ENCODE measurements at places on chromosomes 1 and 21.

DNA sequence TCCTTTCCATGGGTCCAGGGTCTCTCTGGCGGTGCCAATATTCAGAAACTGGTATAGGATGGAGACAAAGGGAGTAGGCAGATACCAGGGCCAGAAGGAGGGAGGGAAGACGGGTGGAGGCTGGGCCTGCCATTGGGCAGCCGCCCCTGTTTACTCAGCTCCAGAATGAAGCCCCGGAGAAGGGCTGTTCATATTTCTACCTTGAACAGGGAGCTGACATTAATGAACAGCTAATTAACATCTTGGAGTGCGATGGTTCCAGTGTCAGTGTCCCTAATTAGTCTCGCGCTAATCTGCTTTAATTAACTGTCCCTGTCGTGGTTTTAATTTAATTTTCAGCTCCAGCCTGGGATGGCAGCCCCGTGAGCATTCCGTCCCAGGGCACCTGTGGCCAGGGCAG is 113.8 kb downstream of the EPHB2 start:
- no peak for DNase-seq

- DNase-seq, result no peak
These were observed at the start of gene CHI3L1 for GRCh38 chr1:203186446-203187303. CHI3L1 (minus strand) TSS chr1:203186704; CDS start chr1:203186623, 81 bp downstream.

- peak; percentile 50 for DNase-seq
These were observed 48.8 kb downstream of the PIK3CD start for GRCh38 chr1:9700340-9700739.

GRCh38 chr1:63245186-63245585 is 77.2 kb upstream of the FOXD3 start:
- DNase-seq, result no peak

DNA sequence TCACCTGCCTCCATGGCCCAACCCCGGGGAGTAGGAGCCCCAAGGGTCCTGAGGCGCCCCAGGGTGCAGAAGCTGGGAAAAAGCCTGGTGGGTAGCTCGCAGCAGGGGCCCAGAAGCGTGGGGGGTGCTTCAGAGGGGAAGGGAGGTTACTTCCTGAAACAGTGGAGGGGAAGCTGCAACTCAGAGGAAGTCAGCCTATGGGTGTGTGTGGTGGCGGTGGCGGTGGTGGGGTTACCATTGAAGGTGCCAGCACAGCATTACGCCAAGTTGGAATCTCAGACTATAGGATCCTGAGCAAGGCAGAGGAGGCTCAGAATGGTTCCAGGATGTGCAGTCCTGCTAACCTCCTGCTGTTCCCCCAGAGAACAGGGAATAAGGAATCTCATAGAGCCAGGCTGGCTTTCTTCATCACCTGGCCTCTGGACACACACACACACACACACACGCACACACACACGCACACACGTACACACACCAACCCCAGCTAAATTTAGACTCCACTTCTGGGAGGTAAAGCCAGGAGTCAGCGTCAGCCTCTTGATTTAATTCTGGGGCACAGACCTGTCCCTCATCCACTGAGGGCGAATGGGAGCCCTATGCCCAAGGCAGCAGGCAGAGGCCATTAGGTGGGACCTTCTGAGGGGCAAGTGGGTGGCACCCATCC is 1.3 kb downstream of the DENND4B start:
- DNase-seq, result no peak

DNA sequence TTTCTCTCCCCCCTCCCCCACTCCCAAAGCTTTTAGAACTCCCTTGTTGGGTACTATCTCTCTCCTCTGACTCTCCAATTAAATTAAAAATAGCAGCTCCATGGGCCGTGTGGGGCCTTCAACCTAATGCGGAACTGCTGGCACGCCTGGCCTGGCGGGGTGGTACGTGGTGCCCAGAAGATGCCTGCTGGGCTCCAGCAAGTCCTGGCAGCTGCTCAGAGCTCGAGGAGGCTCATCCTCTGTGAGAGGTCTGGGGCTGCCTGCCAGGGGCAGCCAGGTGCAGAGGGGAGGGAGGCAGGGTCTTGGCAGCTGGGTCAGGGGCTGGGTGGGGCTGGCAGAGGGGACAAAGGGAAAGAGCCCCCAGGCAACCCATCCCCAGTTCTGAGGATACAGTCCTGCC is 74.4 kb downstream of the ACTL8 start:
- DNase-seq, result no peak

GRCh38 chr1:172351346-172351745 is 69.1 kb upstream of the C1orf105 start:
- DNase-seq, result peak; percentile 20

GRCh38 chr1:47678464-47678980 is 240.7 kb downstream of the FOXD2 start:
- DNase-seq, result no peak

DNA sequence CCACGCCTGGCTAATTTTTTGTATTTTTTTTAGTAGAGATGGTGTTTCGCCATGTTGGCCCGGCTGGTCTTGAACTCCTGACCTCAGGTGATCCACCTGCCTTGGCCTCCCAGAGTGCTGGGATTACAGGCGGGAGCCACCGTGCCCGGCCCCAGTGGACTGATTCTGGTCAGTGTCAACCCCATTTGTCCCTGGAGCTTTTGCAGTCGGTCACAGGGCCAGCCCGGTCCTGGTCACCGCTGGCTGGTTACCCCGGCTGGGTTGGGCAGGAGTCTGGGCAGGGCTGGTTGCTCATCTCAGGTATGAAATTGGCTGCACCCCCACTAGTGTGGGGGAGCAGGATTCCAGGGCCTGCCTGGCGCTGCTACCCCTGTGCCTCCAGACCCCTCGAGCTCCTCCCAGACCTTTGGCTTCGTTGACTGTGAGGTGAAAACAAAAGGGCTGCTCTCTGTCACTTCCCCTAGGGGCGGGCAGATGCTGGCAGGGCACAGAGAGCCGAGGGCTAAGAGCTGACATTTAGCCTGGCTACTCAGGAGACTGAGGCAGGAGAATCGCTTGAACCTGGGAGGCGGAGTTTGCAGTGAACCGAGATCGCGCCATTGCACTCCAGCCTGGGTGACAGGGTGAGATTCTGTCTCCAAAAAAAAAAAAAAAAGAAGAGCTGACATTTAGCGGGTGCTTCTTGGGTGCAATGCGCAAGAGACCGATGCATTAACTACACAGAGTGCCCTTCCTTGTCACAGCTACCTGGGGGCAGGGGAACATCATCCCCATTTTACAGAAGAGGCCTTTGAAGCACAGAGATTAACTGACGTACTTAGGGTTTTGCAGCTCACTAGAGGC is 10.6 kb downstream of the TNFRSF1B start:
- no peak for DNase-seq

- no peak for DNase-seq
These were observed 26.1 kb downstream of the CACNA1S start for GRCh38 chr1:201085902-201086735.

- DNase-seq, result peak; percentile 89
These were observed 14.4 kb downstream of the CD58 start for GRCh38 chr1:116556289-116557006.

- no peak for DNase-seq
These were observed 73.1 kb downstream of the GATAD2B start for GRCh38 chr1:153849487-153850185.

DNA sequence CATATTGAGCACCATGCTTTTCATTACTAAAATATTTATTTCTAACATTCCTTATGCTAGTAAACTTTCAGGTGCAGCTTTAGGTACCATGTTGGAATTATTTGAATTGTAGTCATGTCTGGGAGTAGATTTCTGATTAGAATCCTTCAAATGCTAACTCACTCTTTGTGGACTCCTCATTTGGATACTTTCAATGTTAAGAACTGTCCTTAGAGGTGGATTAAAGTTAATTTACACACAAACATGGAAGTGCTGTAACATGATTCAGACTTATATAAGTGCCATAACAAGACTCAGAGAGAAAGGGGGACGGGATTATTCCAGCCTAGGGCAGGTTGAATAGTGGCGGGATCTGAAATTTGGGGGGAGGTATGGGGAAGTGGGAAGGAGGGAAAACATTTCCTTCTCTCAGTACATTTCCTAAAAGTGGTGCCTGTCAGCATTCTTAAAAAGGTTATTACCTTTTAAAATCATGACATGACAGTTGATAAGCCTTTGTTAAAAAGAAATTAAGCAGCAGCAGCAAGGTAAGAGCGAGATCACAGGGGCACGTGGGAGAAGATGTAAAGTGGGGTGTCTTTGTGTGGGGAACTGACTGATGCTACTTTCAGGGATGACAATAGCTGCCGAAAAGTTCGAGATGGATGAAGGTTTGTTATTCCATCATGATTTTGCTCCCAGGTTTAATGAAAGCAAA is 44.4 kb downstream of the HHAT start:
- DNase-seq, result no peak

- DNase-seq, result no peak
These were observed 216.7 kb upstream of the HOOK1 start for GRCh38 chr1:59598120-59598440.

DNA sequence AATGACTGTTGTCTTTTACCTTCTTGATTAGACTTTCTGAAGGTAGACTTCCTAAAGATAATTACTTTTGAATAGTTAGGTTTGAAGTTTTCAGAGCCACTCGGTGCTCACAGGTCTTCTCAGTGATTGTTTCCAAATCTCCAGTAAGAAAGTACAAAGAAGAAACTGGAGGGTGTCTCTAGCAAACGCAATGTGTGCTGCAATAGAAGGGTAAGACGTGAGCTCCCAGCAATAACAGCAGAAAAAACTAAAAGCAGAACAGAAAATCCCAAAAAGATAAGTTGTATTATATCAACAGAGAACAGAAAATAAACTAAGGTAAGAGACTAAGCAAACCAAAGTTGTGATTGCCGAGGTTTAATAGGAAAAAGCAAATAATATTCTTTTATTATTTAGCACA is 1.8 kb downstream of the CTTNBP2NL start:
- DNase-seq, result no peak

DNA sequence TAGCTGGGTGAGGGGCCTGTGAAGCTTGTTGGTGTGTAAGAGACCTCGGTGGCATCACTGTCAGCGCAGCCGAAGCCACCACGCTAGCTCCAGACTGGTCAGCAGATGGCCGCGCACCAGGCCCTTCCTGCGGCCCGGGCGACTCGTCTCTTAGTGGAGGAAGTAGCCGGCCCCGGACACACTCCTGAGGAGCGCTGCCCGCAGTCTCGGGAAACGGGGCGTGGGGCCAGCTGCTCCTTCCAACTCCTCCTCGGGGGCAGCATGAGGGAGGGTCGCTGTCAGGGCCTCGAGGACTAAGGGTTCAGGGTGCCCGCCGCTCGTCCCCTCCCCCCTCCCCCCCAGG is 20.4 kb downstream of the H3-3A start:
- DNase-seq, result no peak

GRCh38 chr1:107220036-107220435 is 79.2 kb downstream of the NTNG1 start:
- peak; percentile 62 for DNase-seq

- no peak for DNase-seq
These were observed 58.5 kb downstream of the ATF6 start for GRCh38 chr1:161824618-161825017.

DNA sequence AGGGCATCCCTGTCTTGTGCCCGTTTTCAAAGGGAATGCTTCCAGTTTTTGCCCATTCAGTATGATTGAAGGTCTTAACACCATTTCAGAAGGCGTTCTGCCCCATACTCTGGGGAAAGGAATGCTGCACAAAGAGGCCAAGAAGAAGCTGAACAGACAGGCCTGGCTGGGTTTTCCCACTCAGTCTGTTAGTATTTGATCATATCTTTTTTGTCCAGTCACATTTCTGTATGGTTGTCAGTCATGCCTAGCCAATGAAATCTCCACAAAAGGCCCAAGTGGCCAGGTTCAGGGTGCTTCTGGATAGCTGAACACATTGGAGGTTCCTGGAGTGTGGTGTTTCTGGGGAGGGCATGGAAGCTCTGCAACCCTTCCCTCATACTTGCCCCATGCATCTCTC is 72.1 kb downstream of the NEK7 start:
- DNase-seq, result no peak

GRCh38 chr1:74343216-74343615 is 108.0 kb downstream of the TNNI3K start:
- no peak for DNase-seq

DNA sequence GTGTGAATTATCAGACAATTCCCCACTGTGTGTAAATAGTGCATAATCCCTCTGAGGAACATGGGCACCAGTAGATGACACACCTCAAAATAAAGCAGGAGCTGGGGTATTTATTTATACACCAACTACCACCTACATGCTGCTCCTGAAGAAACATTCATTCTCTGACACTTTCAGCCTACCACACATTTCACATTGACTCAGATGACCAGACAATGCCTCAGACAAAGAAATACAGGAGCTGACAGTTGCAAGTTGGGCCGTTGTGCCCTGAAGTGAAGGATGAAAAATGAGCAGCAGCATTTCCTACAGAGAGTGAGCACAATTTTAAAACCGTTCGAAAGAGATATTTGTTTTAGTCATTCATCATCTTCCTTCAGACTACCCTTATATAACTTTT is 63.2 kb downstream of the RGS2 start:
- DNase-seq, result no peak

GRCh38 chr1:165828103-165828668 is 772 bp downstream of the UCK2 start:
- no peak for DNase-seq

GRCh38 chr21:42130441-42130840 is 59.3 kb downstream of the UMODL1 start:
- DNase-seq, result no peak

DNA sequence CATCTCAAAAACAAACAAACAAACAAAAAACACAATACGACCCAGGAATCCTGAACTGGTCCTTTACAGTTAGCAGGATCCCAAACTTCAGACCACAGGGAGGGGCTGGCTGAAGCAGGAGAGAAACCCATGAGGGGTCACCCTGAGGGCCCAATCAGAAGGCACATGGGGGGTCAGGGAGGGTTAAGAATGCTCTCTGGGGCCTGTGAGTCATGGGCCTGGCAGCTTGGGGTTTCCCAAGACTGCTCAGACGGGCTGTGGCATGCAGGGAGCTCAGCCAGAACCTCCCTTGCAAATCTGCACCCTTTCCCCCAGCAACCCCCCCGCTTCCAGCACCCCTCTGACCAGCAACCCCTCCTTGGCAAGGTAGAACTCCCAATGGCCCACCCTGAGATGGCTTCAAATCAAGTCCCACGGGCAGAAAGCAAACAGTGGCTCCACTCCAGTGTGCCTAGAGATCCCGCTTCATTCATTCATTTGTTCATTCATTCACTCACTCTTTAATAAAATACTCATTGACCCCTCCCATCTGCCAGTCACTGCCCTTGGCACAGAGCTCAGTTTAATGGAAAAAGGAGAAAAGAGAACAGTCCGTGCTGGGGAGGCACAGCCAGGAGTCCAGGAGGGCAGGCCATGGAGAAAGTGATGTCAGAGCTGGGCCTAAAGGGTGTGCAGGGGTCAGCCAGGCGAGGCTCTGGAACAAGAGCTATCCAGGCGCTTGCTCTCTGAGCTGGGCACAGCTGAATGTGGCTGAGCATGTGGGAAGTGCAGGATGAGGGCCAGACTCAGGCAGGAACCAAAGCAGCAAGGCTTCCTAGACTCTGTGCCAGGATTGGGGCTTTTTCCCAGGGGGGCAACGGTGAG is 8.2 kb downstream of the UQCRHL start:
- DNase-seq, result peak; percentile 83

Data from AG09309 (cell line).